ENCODE measurements at places on chromosomes 1 and 21.

DNA sequence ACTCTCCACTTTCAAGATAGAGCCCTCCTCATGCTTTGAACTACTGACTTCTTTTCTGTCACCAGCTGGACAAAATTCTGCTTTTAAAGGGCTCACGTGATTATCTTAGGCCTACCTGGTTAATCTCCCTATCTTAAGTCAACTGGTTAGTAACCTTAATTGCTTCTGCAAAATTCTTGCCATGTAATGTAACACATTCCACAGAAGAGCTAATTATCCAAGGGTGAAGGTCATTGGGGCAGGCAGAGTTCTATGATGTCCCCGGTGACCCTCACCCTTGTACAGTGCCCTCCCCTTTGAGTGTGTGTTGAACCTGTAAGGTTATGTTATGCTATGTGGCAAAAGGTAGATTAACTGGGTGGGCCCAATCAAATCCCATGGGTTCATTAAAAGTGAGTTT, 25.2 kb upstream of the FOXE3 start:
- no peak for DNase-seq

- no peak for DNase-seq
Observed at GRCh38 chr1:34270181-34270580, 93.5 kb downstream of the C1orf94 start.

GRCh38 chr1:228935198-228935663, 200.0 kb downstream of the RHOU start:
- no peak for DNase-seq

- DNase-seq: no peak
Observed at GRCh38 chr1:181128592-181129497, 40.3 kb downstream of the IER5 start.

GRCh38 chr1:7886405-7886745, 33.5 kb upstream of the UTS2 start:
- no peak for DNase-seq

DNA sequence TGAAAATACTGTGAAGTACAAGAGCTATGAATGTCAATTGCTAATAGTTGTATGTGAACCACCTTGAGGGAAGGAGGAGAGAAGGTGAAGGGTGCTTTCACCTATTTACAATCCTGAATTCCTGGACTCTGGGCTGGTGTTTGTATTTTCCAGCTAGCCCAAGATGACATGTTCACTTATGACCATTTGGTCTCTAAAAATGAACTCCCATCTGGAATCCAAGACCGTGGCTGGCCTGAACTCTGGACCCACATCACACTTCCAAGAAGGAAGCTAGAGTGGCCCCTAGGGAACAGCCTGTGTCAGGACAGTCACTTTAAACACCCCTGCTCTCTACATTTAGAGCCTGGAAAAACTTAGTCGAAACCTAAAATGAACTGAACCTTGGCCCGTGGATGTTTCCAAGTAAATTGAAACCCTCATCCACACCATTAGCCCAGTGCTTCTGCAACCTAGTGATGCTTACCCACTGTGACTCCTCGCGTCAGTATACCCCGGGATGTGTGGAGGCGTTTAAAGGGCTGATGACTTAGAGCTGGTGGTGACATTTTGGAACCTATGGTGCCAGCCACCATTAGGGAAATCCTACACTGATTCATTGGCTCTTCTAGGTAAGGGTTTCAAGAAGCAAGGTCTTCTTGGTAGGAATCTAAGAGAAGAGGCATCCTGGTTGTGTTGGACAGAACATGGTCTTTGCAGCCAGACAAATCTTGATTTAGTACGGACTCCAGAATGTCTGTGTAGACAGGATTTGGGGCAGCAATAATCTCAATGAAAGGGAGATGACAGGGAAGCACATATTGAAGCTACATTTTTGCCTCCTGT, 171.5 kb upstream of the IRF2BP2 start:
- peak; percentile 54 for DNase-seq

DNA sequence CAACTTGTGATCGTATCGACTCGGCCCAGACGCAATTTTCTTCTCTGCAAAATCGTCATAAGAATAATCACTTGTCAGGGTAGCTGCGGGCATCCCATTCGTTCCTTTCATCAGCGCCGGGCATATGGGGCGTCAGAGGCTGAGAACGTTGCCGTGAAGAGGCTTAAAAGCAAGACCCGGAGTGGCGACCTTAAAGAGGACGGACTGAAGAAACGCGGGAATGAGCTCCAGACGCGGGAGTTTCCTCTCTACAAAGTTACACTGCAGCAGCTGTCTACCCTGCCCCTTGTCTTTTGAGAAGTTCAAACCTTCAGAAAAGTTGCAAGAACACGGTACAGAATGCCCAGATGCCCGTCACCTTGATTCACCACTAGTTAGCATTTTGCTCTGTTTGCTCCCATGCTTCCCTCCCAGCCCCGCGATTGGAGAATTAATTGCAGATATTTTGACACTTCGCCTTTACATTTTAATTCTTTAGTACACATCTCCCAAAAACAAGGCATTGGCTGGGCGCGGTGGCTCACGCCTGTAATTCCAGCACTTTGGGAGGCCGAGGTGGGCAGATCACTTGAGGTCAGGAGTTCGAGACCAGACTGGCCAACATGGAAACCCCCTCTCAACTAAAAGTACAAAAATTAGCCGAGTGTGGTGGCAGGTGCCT, 967 bp downstream of the CENPS start:
- DNase-seq: no peak

DNA sequence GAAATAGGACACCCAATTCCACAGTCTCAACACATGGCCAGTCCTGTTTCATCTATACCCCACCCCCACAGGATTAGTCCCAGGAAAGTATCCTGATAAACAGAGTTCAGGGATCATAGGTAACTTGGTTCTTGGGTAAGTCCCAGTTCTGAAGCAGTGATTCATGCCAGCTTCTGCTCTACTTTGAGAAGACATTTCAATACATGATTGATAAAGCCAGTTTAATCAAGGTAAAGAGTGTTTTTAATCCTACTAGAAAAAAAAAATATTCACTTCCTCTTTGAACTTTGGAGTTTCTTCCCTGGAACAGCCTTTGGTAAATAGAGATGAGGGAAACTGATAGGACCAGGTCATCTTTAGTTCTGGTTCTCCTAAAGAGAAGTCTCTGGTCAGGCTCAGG, 142.4 kb downstream of the TLR5 start:
- DNase-seq: no peak

- no peak for DNase-seq
Observed at GRCh38 chr1:50591598-50591997, 168.4 kb upstream of the DMRTA2 start.

GRCh38 chr1:7441143-7441841, 329.8 kb upstream of the VAMP3 start:
- DNase-seq: no peak

- DNase-seq: no peak
Observed at GRCh38 chr21:27715131-27715530, 748.2 kb upstream of the ADAMTS5 start.

DNA sequence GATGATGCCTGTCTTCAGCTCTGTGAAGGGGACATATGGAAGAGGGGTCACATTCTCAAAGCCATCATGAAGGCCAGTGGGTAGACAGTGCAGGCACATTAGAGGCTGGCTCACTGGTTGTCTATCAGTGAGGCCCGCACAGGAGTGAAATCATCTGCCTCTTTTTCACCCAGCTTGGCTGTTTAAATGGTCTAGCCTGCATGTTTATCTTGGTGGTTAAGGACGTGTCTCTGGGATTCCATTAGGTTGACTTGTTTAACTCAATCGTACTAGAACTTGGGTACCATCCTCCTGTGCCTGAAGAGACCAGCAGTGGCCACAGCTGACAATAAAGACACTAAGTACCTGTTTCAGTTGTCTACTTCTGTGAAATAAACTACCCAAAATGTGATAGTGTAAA, 219.3 kb downstream of the PLPP3 start:
- DNase-seq: no peak

DNA sequence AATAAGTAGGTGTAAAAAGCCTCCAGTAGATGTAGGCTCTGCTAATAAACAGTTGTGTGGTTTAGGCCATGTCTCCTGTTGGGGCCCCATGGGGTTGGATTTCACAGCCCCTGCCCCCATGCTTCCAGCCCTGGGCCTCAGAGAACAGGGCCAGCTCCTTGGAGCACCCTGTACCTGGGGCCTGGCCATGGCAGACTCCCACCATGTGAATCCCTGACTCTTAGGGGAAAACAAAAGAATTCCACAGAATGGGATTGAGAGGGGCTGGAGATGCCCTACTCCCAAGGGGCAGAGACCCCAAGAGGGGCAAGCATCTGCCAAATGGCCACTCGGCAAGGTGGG, 11.5 kb downstream of the LRP8 start:
- DNase-seq: no peak

DNA sequence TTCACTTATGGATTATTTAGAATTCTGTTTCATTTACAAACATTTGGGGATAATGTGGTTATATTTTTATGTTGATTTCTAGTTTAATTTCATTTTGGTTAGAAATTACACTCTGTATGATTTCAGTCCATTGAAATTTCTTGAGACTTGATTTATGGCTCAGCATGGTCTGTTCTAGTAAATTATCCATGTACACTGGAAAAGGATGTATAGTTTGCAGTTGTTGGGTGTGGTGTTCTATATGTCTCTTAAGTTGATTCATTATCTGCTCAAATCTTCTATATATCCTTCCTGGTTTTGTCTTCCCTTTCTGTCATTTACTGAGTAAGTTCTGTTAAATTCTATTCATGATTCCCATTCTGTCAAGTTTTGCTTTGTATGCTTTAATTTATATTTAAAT, 52.3 kb downstream of the RAP1A start:
- DNase-seq: no peak

- no peak for DNase-seq
Observed at GRCh38 chr1:70426154-70427131, 15.4 kb downstream of the CTH start.

GRCh38 chr1:204258213-204259115, 44.7 kb upstream of the GOLT1A start:
- DNase-seq: peak; percentile 38

GRCh38 chr1:44038876-44039657, 7.8 kb upstream of the SLC6A9 start:
- no peak for DNase-seq

DNA sequence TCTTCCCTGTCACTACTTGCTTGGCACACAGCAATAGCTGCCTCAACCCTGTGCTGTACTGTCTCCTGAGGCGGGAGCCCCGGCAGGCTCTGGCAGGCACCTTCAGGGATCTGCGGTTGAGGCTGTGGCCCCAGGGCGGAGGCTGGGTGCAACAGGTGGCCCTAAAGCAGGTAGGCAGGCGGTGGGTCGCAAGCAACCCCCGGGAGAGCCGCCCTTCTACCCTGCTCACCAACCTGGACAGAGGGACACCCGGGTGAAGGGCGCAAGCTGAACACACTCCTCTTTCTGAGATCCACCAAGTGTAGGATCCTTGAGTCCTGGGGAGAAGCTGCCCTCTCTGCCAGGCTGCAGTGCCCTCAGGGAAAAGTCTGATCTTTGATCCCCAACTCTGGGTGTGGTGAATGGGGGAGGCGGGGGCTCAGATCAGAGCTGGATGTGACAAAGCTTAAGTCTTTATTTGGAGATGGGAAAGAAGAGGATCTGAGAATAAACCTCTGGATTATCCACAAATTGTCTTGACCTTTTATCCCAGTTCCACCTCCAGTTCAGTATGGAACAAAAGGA, 1.2 kb downstream of the RXFP4 start:
- DNase-seq: no peak

DNA sequence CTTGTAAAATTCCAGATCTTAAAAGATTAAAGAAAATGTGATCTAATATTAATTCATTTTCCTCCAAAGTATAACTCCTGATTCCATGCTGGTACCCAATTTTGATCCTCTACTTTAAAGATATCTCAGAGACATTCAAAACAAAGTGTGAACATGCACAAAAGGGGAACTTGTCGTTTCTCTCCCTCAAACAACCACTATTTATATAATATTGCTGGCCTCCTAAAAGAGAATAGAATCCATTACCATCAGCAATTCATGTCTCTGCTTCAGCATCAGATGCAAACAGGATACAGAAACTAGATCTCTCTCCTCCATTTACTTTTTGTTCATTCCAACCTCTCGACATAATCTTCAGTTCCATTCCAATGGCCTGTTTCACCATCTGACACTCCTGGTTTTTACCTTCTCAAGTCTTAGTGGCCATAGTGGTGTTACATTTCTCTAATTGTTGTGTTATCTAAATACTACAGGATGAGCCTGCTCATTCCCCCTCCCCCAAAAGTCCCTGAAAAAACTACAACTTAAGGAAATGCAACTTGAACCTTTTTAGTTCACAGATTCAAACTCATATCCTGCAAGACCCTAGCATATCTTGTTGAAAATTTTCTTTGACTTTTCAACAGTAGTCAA, 4.1 kb downstream of the NRIP1 start:
- no peak for DNase-seq

DNA sequence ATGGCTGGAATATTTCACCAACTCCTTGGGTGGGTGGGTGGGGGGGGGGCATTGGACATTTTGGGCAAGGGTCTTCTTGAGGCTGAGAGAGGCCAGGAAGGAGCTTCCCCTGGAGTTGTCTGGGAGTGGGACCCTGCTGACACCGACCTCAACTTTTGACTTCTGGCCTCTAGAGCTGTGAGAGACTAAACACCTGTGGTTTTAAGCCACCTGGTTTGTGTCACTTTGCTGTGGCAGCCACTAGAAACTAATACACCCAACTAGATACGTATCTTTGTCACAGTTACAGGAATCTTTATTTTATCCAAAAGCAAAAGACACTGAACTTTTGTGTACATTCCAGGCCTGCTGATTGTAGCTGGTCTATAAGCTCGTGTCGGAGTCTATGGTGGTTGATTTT, 9.9 kb upstream of the RIPK4 start:
- no peak for DNase-seq

GRCh38 chr1:150309758-150310508, 11.4 kb upstream of the PRPF3 start:
- peak; percentile 62 for DNase-seq

DNA sequence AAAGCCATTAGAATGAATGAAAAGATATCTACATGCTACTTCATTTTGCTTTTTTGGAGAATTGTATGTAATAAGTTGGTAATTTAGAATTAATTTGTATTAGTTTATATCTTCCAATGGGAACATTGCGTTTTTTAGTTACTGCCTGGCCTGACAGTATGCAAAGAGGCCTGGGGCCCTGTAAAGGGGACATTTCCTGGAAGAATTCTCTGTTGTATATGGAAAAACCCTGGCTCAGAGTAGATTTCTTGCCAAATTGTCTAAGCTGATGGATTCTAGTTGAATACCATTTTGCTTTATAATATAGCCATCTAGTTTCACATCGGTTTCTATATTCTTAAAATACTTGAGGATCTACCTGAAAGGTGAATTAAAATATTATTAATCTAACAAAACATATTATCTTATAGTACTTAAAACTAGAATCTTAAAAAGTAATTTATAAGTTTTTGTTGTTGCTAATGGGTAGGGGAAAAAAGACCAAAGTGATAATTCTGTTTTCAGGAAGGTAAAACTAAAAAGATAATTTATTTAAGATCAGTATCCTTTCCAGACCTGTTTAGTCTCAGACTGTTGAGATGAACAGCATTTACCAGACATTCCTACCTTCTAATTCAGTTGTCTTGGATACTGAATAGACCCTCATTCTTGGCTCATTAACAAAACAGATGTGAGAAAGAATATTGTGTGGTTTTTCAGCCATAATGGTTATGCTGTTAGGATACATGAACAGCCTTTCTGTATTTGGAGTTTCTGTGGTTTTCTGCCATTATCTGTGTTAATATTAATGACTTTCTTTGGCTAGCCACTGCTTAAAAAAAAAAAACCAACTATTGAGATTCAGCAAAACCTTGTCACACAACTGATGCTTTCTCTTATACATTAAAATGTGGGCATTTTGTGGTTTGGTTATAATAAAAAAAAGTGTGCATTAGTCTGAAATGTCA, 4.8 kb downstream of the AGO3 start:
- peak; percentile 81 for DNase-seq
